ENCODE measurements at places on chromosomes 16 and 17.

- DNase-seq = peak; percentile 22
Measured at GRCh38 chr16:84648595-84649510, 542 bp downstream of the KLHL36 start.

DNA sequence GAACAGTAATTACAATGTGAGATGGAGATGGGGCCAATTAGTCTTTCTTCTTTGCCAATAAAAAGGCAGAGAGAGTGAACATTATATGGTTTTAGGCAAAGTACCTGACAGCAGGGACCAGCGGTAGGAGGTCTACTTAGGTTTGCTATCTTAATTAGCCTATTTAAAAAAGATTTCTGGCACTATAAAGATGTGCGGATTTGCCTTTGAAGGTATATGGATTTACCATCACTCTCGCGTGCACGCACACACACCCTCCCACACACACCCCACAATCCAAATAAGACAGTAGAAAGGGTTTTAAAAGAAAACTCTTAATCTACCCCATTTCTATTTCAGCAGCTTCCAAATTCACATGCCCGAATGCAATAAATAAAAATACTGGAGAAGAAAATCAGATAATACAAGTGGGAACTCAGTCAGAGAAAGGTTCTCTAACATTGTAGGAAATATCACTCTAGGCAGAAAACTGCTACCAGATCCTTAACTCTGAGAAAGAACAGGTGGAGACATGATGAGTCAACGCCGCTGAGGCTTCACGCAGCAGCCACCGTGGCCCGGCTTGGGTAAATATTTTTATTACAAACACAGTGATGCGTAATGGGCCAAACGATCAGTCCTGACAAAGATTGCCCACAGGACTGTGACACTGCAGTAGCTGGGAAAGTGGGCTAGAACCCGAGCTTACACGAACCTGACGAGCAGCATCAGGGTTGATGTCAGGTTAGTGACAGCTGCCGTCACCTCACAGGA is 66.6 kb upstream of the AXIN2 start:
- DNase-seq = no peak

GRCh38 chr16:85245307-85246172 is 133.3 kb upstream of the CIBAR2 start:
- DNase-seq = peak; percentile 19

DNA sequence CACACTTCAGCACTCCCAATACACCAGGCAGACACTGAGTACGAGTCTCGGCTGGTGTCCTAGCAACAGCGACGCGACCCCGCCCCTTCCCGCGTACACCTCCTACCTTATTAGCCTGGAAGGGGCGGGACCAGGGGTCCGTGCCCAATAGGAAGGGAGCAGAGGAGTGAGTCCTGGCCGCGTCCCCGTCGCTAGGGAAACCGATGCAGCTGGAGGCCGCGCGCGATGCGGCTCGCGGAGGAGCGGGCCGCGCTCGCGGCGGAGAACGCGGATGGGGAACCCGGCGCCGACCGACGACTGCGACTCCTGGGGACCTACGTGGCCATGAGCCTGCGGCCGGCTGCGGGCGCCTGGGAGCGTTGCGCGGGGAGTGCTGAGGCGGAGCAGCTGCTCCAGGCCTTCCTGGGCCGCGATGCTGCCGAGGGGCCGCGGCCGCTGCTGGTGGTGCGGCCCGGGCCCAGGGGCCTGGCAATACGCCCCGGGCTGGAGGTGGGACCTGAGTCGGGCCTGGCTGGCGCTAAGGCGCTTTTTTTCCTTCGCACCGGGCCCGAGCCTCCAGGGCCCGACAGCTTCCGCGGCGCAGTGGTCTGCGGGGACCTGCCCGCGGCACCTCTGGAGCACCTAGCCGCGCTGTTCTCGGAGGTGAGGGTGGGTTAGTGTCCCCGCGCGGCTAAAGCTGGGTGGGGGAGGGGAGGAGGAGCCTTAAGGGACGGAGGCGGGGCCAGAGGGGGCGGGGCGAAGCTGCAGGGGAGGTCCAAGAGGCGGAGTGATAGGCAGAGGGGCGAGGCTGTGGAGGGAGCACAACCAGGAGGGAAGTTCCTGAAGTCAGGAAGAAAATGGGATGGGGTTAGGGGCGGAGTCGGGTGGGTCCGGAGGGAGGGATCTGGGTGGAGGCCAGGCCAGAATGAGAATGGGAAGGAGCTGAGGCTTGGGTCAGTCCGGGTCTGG is at the start of gene DNAH9:
DNAH9 (plus strand) TSS at position 197 of the 948 bp plus-strand sequence; CDS start at position 226, 29 bp downstream.
- DNase-seq = no peak

DNA sequence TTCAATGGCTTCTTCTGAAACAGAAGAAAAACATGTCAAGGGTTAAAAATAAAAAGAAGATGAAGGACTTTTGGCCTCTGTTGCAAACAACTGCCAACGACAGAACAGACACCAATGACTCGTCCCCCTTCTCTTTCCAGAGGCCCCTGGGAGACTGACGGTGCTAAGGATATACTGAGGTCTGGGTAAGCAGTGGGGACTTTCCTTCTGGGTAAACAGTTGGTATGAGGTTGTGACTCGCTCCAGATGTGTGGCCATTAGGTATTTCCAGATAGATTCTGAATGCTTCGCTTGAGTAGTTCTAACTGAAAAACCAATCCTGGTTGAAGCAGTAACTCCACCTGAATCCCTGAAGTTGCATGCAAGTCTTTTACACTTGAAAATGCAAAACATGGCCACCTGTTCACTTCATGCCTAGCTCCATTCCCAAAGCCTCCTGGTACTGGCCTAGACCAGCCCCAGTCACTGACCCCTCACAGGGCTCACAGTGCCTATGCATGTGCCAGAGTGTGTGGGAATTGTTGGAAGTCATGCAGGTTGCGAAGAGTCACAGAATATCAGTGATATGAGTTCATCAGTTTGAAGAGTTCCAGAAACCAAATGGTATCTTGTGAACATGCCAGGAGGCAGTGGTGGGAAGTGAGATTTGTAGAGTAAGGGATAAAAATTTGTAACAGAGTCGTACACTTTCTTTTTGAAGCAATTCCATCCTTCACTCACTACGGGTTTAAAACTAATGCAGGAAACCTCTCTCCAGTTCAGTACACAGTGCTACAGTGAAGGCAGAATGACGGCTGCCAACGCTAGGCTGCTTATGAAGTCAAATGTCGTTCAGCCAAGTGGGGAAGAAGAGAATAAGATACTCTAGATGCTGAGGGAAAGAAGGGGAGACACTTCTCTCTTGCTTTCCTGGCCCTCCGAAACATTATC is 217.8 kb downstream of the ZFHX3 start:
- DNase-seq = no peak

DNA sequence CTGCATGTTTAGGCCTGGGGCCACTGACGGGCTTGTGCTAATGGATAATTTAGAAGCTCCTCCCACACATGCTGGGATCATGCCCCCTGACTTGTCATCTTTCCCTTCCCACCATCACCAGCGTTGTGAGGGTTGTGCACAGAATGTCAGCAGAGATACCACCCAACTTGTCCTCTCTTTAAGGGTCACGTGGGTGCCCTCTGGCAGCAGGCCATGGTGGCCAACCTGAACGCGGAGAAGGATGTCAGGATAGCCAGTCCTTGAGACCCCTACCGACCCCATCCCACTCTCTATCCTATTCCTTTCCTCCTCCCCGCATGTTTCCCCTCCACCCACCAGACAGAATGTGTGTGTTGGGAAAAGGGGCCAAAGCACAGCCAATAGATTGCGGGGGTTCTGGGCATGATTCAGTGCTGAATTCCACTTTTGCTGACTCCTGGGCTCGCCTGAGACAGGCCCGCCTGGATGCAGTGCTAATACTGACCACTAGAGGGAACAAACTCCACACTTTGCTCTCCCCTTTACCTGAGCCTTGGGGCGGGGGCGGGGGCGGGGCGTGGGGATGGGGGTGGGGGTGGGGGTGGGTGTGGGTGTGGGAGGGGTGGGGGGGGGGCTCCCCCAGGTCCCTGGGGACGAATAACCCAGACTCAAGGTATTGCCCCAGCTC is at the start of gene GH2:
GH2 (minus strand) TSS at position 10 of the 667 bp plus-strand sequence. CDS start 143 bp downstream, outside the sequence.
- peak; percentile 31 for DNase-seq

DNA sequence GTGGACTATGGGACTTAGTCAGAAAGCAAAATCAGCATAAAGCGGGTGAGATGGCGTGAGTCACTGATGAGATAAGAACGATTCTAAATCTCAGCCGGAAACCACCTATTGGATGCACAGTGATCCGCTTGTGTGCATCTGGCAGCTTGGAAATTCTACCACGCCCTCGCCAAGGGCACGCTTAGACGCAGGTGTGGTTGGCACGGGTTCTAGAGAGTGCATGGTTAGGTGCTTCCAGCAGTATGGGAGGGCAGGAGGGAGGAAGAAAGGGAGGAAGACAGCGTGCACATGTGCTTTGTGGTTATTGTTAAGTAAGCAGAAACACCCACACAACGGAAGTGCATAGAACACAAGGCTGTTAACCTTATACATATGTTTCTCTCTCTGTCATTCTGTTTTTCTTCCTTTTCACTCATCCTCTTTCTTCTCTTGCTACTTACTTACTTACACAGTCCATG is 374.0 kb upstream of the ASIC2 start:
- DNase-seq = no peak

DNA sequence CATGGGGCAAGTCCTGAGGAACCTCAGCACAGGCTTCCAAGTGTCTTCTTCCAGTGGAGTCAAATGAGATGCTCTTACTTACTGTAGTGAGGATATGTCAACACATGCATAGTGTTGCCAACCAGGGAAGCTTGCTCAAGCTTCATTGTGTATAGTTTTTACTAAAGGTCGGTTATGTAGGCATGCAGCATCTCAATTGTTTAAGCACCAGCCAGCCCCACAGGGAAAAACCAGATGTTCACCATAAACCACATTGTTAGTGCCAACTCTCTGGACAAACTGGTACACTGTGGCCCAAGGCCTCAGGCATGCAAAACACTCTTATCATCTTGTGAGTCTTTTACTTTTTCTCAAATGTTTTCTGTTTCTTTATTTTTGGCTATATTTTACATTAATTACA is 152.1 kb downstream of the PHKB start:
- no peak for DNase-seq

GRCh38 chr16:88479793-88480760 is 27.0 kb downstream of the ZFPM1 start:
- DNase-seq = peak; percentile 26

DNA sequence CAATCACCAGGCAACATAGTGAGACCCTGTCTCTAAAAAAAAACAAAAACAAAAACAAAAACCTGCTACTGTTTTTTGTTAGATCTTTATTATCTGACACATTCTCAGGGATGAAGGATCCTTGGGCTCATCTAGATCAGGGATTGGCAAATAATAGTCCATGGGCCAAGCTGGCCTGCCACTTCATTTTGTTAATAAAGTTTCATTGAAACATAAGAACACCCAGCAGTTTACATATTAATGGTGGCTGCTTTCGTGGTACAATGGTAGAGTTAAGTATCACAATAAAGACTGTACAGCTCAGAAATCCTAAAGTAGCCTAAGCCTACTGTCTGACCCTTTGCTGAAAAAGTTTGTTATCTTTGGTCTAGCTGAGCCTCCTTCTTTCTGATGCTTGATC is 32.9 kb upstream of the CLEC18A start:
- DNase-seq = no peak

DNA sequence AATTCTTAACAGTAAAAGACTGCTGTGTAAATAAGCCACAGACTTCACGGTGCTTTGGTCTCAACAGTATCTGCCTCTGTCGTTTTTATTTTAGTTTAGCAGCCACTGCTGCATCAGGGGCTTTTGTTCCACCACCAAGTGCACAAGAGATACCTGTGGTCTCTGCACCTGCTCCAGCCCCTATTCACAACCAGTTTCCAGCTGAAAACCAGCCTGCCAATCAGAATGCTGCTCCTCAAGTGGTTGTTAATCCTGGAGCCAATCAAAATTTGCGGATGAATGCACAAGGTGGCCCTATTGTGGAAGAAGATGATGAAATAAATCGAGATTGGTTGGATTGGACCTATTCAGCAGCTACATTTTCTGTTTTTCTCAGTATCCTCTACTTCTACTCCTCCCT is 7.9 kb downstream of the HERPUD1 start:
- no peak for DNase-seq

DNA sequence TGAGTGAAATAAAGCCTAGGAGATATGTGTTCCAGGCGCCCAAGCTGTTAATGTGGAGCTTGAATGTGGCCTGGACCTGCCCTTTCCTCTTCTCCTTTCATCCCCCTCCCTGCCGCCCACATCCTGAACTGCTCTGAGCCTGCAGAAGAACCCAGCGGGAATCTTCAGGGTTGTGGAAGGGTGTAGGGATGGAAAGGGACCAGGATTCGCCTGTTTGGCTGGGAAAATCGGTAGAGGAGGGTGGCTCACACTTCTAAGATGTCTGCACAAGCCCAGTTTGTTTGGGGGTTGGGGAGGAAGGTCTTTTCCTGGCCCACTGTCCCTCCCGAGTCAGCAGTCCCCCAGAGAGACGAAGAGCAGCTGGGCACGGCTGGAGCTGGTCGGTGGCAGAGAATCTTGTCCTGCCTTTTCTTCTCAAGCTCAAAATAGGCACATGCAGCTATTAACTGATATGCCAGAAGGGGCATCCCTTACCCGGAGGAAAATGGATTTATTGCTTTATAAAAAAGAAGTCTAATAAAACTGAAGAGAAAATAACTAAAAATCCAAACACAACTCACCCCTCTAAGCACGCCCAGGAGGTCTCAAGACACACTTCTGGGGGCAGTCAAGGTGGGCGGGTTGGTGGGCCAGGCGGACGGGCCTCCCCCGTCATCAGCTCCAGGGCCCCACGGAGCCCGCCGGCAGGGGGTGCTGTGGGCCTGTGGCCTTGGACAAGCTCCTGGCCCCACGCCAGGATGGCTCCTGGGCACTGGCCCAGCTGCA is 11.5 kb upstream of the PITPNA start:
- peak; percentile 39 for DNase-seq

DNA sequence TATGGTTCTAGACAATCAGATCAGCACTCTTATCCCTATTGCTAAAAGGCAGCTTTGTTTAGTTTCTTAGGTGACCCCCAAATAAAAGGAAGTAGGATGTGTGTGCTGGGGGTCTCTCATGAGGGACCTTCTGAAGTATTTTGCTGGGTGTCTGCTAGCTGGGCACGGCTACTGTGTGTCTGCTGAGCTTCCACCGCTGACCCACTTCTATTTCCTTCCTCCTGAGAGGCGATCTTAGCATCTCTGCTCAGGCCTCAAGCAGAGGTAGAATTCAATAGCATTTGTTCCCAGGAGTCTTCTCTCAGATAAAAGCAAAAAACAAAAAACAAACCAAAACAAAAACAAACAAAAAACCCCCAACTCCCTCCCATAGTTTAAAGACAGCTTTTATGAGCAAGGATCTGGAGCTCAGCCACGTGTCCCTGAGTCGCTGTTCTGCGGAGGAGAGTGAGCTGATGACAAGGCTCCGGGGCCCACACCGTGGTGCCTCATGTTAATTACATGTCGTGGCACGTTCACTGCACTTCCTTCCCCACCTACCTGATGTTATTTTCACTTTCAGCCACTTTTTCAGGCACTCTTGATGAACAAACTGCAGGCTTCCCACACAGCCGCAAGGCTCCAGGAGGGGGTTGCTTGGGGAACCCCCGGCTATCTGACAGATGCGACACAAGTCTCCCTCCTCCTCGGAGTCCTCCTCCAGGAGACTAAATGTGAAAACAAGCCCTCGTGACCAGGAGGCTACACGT is 83.5 kb downstream of the MARCHF10 start:
- DNase-seq = peak; percentile 62
